ENCODE measurements at places on chromosomes 3 and 15. TPM values are rescaled to one million over a fixed set of nuclear protein-coding genes. Genes with fewer than 3 reads are reported as not detected.

GRCh38 chr15:38652998-38653397 lies 88.4 kb upstream of the RASGRP1 start:
- no peak overlapping the region for H3K4me3 ChIP-seq
- H3K27me3 ChIP-seq: no peaks in the 10 kb centered on the region
- no peak overlapping the region for H3K27ac ChIP-seq
- DNase-seq: no peak
- no peaks in the 10 kb centered on the region for H3K36me3 ChIP-seq
- no peaks in the 10 kb centered on the region for H3K4me1 ChIP-seq

GRCh38 chr3:144073698-144074097 lies 102.1 kb downstream of the DIPK2A start:
- no peaks in the 10 kb centered on the region for H3K4me1 ChIP-seq
- no peak overlapping the region for H3K27ac ChIP-seq
- no peak overlapping the region for H3K4me3 ChIP-seq
- H3K36me3 ChIP-seq: no peaks in the 10 kb centered on the region

DNA sequence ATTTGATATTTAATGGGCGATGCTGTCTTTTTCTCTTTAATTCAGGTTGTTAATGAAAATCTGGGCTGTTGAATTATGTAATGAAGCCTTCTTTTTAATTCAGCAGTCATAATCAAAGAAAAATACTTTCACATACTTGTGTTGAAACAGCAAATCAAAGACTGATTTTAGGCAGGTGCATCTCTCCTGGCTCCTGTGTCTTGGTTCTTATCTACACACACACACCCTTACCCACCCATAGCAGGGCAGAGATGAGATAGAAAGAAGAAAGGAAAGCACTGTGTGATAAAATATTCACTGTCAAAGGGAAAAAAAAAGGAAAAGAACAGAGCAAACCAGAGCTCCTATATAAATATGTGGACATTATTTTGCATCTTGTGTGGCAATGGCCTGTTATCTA lies 130.6 kb upstream of the CGNL1 start:
- no peak overlapping the region for H3K4me3 ChIP-seq
- no peak for DNase-seq
- no peaks in the 10 kb centered on the region for H3K4me1 ChIP-seq
- no peak overlapping the region for H3K27ac ChIP-seq
- H3K27me3 ChIP-seq: no peaks in the 10 kb centered on the region

DNA sequence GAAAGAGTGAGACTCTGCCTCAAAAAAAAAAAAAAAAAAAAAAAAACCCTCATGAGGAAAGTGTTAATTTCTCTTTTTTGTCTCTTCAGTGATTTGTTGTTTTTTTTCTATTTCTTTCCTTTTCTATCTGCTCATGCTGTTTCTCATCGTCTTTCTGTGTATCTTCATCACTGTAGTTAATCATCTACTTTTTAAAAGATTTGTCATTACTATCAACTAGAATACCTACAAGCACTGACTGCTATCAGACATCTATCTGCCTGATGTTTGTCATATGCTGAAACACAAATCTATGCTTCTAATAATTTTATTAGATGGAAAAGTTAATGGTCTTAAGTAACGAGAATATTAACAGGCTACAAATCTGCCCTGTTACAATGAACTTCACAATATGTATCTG lies 26.8 kb downstream of the CCDC14 start:
- H3K36me3 ChIP-seq: no peaks in the 10 kb centered on the region
- no peak overlapping the region for H3K4me3 ChIP-seq
- DNase-seq: no peak
- no peak overlapping the region for H3K27ac ChIP-seq
- H3K4me1 ChIP-seq: no peaks in the 10 kb centered on the region

GRCh38 chr15:43954181-43954621 lies 127.4 kb downstream of the WDR76 start:
- H3K27ac ChIP-seq: no peak overlapping the region
- H3K27me3 ChIP-seq: no peaks in the 10 kb centered on the region
- H3K36me3 ChIP-seq: no peaks in the 10 kb centered on the region
- no peaks in the 10 kb centered on the region for H3K4me1 ChIP-seq

DNA sequence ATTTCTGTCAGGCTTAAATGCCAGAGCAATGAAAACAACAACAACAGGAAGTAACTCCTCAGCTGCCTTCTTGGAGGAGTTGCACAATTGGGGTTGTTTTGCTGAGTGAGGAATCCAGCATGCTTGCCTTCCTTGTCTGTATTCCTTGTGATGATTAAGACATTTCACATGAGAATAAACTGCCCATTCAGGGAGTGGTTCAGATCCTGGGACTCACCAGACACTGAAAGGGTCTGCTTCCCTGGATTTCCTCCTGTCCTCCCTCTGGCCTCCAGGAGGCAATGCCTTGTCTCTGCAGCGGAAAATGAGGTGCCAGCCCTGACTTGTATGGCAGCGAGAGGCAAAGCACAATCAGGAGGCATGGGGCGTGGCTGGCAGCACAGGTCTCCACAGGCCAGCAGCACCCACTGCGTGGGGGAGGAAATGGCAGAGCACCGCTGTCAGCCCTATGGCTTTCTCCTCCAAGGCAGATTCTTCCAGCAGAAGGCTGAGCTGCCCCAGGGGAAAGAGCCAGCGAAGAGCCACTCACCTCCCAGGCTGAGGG lies 41.5 kb downstream of the RBP2 start:
- no peak overlapping the region for H3K4me3 ChIP-seq
- DNase-seq: no peak
- no peaks in the 10 kb centered on the region for H3K36me3 ChIP-seq
- H3K4me1 ChIP-seq: no peaks in the 10 kb centered on the region
- no peaks in the 10 kb centered on the region for H3K27me3 ChIP-seq

DNA sequence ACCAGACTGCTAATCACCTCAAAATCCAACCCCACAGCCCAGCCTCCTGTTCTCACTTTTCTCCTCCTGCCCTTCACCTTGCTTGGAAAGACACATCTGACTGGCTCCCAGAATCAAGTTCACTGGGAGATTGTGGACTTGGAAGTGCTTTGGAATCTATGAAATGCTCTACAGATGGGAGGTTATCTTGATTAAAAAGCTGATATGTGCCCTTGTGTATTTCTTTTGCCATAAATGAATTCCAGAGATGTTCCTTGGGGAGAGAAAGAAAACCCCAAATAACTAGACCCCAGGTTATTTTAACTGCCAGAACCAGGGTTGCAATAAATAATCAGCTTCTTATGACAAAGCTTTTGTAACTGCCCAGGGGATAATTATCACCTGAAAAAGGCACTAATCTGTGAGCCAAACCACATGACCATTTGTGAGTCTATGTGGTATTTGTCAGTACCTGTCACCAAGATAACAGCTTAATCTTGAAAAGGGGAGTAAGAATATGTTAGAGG lies 21.7 kb upstream of the ARHGEF3 start:
- no peak for DNase-seq
- no peak overlapping the region for H3K27ac ChIP-seq
- H3K27me3 ChIP-seq: no peaks in the 10 kb centered on the region
- H3K4me1 ChIP-seq: peaks cover 20% of the 10 kb centered on the region
- no peaks in the 10 kb centered on the region for H3K36me3 ChIP-seq

GRCh38 chr3:28335246-28335645 lies 13.3 kb upstream of the ZCWPW2 start:
- DNase-seq: no peak
- no peak overlapping the region for H3K4me3 ChIP-seq
- no peak overlapping the region for H3K27ac ChIP-seq
- H3K36me3 ChIP-seq: peaks cover 5% of the 10 kb centered on the region
- no peaks in the 10 kb centered on the region for H3K27me3 ChIP-seq
- no peaks in the 10 kb centered on the region for H3K4me1 ChIP-seq

DNA sequence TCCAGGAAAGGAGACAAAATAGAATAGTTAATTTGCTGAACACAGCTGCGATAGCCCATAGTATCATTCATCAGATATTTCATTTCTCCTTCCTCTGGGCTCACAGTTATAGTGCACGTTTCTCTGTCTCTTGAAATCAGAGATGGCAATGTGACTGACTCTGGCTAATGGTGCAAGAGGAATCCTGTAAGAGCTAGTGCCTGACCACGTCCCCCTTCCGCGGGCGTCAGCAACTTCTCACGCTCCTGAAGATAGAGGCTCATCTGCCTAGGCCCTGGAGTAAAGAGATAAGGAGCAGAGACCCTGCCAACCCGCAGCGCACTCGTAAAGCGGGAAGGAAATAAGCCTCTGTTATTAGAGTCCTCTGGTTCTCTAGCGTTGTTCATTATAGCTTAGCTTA lies 391.8 kb downstream of the VPS13C start:
- no peak for DNase-seq
- H3K4me3 ChIP-seq: no peak overlapping the region
- no peaks in the 10 kb centered on the region for H3K27me3 ChIP-seq
- no peak overlapping the region for H3K27ac ChIP-seq

DNA sequence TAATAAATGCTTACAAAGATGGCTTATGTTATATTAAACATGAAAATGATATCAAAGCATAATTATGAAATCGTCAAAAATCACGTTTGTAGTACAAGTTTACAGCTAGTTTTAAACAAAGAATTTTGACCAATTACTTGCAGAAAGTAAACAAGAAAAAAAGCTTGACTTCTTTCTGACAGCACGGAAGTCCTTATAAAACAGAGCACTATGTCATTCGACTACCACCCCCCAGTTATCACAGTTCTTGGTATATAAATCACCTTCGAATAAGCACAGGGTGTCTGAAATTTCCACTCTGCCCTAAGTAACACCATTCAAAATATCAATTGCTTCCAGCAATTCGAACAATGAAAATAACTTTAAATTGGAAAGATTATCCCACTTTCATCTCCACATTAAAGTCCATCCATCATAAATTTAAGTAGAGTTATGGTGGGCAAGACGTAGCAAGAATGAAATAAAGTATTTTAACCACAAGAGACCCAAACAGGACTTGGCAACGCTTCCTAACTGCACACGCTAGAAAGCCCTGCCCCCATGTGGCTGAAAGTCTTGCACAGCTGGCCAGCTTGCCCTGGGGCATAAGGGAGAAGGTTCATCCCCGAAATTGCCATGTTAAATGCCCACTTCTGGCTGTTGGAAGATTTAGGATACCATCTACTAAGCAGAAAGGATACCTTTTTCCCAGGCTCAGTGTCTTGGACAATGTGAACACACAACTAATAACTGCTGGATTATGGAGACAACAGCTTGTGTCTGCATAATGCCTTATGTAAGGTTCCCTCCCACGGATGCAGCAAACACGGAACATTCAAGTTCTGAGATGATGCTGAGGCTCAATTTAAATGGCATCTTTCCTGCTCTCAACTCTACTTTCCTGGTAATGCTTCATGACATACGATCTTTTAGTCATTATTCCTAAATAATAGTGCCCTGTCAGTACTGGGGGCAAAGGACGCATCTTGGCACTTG lies 116.4 kb upstream of the TJP1 start:
- no peaks in the 10 kb centered on the region for H3K36me3 ChIP-seq
- H3K4me3 ChIP-seq: no peak overlapping the region
- H3K27me3 ChIP-seq: no peaks in the 10 kb centered on the region
- no peak for DNase-seq

DNA sequence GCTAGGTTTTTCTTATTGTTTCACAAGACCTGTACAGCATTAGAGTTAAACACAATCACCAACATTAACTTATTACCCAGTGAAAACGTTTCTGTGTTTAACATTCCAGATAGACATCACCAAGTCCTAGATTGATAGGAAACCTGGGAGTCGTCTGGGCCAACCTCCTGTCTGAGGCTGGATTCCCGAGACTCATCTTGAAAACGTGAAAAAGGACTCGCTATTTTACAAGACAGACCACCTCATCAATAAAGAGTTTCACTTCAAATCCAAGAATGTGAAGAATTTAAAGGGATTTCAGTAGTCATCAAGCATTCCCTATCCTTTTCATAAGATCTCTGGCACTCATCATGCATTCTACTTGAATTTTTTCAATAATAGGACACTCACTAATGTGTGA lies 626.6 kb downstream of the MCTP2 start:
- no peak overlapping the region for H3K27ac ChIP-seq
- H3K36me3 ChIP-seq: no peaks in the 10 kb centered on the region
- no peak overlapping the region for H3K4me3 ChIP-seq
- no peaks in the 10 kb centered on the region for H3K4me1 ChIP-seq

DNA sequence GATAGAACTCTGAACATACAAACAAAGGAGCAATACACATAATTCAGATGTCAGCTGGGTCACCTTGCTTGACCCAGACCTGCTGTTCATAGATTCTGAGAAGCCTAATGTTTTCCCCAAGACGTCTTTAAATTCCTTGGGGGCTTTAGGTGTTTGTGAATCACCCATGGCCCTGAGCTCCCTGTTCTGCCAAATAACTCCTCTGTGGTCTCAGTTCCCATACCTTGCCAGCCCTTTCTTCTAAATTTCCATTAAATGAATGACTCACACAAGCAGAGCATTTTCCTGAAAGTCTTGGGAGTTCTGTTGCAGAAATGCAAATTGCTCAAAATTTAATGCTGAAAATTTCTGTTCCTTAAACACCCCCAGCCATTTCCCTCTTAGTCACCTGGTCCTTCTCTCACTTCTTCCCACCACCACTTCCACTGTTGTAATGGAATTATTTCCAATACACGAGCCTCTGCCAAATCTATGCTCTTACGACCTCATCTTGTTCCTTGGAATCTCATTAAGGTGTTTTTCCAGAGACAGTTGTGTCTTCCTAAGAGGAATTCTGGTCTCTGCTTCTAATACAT lies 33.4 kb upstream of the PSMD6 start:
- no peak for DNase-seq
- H3K4me3 ChIP-seq: no peak overlapping the region
- H3K27ac ChIP-seq: no peak overlapping the region
- H3K36me3 ChIP-seq: no peaks in the 10 kb centered on the region

DNA sequence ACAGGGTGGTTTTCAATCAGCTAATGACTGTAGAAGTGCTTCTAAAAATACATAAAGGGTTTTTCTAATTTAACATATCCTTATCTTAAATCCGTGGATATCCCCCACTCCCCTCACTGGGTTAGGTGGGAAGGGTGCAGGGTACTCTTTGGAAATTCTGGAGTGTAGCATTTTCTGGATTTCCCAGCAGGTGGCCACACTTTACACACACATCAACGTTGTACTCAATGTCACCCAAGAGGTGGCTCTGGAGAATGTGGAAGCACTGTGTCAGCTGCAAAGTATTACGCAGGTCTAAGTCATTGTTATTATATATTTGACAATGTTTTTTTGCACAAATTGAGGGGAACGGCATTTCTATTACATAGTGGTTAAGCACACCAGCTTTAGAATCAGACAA lies 168.8 kb downstream of the CHDH start:
- H3K4me1 ChIP-seq: no peaks in the 10 kb centered on the region
- no peaks in the 10 kb centered on the region for H3K27me3 ChIP-seq
- DNase-seq: peak; percentile 28
- no peak overlapping the region for H3K4me3 ChIP-seq

GRCh38 chr3:127573401-127573800 lies 17.1 kb downstream of the TPRA1 start:
- H3K4me1 ChIP-seq: peaks cover 5% of the 10 kb centered on the region
- no peaks in the 10 kb centered on the region for H3K27me3 ChIP-seq
- H3K36me3 ChIP-seq: no peaks in the 10 kb centered on the region
- H3K27ac ChIP-seq: no peak overlapping the region
- DNase-seq: no peak

The GUCA1C gene
- 0.99 TPM for total RNA-seq

The LIPH gene
- 14.8 TPM for total RNA-seq

The PATL2 gene
- 1.0 TPM for total RNA-seq

The CCDC39 gene
- 0.26 TPM for total RNA-seq

The FBN1 gene
- 51.1 TPM for total RNA-seq

The ZNF660 gene
- 2.1 TPM for total RNA-seq
